ENCODE measurements at places on chromosomes 6 and 20.

GRCh38 chr6:26240157-26241032, 124.6 kb upstream of the BTN3A2 start:
- DNase-seq, result no peak

DNA sequence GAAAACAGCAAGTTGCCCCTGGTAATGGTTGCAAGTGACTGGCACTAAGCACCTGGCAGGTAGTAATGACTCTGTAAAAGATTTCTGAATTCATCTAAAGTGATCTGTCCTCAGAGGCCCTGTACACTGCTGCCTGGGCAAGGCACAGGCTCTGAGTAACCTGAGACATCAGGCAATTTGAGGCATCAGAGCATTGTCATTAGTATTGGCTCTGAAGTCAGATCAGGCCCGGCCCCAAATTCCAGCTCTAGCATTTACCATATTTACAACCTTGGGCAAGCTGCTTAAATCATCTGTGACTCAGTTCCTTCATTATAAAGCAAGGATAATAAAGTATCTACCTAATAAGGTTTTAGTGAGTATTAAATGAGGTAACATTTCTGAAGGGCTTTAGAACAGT, 17.3 kb upstream of the TENT5A start:
- DNase-seq, result no peak

- no peak for DNase-seq
Measured at GRCh38 chr6:163133017-163133416, 281.5 kb upstream of the QKI start.

DNA sequence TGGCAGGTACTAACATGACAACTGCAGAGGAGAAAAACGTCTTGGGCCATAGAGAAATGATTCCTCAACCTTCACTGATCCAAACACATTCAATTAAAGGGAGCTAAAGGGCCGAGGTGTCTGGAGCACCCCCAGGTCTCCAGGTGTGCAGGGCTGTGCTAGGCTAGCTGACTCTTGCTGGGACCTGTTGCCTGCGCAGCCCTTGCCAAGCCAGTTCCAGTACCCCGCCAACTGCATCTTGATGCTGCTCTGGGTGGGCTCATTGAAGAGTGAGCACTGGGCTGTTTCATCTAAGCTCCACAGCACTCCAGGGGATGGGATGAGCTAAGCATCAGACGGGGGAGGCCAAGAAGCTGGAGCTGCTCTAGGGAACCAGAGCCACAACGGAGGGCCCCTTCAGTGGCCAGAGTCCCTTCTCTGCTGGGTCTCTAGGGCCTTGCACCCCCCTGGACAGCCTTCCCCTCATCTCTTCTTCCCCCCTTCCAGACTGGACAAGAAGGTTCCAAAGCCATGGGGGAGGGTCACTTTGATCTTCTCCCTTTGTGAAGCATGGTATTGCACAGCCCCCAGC, 15.9 kb downstream of the LEMD2 start:
- no peak for DNase-seq

DNA sequence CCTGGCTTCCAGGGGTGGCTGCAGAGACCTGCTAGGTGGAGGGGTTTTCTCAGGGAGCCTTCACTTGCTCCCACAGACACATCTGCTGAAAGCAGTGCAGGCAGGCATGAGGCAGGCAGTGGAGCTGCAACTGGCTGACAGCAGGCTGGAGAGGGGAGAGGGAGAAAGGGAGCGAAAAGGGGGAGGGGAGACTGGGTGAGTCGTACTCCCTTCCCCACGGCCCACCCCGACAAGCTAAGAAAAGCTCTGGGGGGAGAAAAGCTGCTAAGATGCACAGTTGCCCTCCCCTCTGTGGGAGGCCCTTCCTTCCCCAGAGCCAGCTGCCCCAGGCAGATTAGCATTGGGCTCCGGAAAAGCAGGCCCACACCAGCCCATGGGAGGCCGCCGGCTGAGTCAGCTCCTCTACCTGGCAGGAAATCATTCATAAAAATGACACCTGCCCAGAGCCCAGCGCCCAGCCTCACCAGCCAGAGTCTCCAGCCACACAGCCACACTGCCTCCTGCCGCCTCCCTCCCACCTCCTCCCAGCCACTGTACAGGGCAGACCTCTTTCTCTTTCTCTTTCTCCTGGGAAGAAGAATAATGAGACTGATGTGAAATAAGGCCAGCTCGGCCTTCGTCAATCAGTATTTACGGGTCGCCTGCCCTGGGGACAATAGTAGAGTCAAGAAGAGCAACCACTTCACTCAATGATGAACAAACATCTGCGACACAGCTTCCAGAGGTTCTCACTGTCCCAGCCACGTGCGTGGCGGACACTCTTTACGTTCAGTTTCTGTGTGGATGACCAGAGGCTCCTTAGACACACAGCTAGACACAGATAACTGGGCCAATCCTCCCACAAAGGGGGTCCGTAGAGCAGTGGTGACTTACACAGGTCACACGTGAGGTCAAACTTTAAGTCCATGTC, 7.7 kb upstream of the C20orf203 start:
- no peak for DNase-seq

GRCh38 chr20:4957939-4958362, 43.4 kb downstream of the SLC23A2 start:
- DNase-seq, result no peak

DNA sequence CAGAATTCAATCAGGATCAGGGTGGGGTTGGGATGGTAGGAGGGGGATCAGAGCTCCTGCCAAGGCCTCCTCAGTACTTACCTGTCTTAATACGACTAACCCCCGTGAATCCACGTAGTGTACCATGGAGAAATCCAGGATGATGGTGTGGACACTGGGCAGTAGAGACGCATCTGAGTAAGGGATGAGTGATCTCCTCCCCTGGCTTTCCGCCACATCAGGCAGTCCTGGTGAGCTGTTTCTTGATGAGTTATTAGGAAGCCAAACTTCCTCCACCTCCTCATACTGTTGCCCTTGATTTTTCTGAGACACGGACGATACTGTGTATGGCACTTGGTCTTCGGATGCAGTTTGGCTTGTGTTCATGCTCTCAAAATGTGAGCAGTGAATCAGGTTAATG, 34.2 kb upstream of the SRPK1 start:
- no peak for DNase-seq

- no peak for DNase-seq
Measured at GRCh38 chr6:129853996-129854711, 7.0 kb downstream of the TMEM244 start.

- DNase-seq, result no peak
Measured at GRCh38 chr6:113909224-113909856, 52.2 kb downstream of the MARCKS start.

DNA sequence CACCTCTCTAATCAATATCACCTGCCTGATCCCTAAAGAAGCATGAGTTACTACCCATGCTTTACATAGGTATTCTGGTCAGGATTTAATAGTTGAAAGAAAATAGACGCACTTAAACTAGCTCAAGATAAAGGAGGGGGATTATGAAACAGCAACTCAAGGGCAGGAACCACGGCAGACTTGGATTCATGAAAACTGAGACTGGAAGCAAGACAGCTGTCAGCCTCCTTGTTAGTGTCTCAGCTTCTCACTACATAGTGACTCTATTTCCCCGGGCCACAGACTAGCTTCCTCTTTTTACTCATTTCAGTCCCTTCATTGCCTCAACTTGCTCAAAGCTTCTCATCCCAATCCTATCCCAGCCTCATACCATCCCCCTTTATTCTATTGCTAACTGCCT, 4.3 kb upstream of the SH3BGRL2 start:
- DNase-seq, result no peak

DNA sequence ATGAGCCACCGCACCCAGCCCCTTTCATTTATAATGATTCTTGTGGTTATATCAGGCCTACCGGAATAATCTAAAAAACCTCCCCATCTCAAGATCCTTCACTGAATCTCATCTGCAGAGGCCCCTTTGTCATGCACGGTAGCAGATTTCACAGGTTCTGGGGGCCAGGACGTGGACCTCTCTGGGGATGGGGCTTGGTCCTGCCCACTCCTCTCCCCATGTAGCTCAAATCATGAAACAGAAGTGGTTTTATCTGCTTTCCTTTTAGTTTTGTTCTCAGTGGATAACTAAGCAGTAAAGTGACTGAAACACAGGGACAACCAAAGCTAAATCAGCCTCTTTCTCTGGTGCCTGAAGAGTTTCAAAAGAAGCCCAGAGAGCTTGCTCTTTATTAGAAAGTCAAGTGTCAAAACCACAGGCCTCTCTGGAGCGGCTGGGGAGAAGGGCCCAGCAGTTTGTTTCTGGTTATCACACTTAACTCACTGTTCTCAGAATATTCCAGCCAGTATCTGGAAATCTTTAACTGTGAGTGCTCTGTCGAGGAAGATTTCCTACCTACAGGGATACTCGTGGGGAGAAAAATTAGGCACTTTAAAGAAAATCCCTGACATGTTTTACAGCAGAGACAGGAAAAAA, 60.6 kb upstream of the FAM184A start:
- DNase-seq, result no peak

DNA sequence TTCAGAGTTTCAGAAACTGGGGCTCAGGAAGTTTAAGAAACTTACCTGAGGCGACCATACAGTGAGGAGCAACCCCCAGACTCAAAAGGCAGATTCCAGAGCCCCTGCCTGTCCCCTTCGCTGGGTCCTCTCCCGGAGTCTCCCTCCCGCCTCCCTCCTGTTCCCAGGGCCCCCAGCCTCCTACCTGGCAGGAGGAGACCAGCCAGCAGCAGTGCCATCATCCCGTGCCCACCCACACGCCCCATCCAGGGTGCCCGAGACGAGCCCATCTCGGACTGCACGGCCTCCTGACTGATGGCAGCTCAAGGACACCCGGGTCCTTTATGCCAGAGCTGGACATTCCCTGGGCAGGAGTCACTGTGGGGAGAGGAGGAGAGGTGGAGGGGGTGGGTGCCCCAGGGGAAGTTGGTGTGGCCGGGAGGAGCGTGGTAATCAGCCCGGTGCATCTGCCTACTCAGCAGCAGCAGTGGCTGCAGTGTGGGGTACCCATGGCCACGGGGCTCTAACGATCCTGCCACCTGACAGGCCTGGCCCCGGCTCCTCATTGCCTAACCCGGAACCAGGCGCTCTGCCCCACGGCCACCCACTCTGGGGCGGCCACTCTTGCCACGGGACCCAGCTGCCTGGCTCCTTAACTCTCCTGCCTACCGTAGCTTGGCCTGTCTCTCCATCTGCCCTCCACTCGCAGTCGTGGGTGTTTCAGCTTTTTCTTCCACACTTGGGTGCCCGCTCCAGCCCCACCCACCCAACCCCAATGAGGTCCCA, at the start of gene CDSN:
Gene CDSN (minus strand): TSS at position 296 of the 765 bp plus-strand sequence. CDS start 27 bp downstream, at position 269.
- no peak for DNase-seq

- DNase-seq, result no peak
Measured at GRCh38 chr6:13563009-13563408, 11.4 kb upstream of the SIRT5 start.

DNA sequence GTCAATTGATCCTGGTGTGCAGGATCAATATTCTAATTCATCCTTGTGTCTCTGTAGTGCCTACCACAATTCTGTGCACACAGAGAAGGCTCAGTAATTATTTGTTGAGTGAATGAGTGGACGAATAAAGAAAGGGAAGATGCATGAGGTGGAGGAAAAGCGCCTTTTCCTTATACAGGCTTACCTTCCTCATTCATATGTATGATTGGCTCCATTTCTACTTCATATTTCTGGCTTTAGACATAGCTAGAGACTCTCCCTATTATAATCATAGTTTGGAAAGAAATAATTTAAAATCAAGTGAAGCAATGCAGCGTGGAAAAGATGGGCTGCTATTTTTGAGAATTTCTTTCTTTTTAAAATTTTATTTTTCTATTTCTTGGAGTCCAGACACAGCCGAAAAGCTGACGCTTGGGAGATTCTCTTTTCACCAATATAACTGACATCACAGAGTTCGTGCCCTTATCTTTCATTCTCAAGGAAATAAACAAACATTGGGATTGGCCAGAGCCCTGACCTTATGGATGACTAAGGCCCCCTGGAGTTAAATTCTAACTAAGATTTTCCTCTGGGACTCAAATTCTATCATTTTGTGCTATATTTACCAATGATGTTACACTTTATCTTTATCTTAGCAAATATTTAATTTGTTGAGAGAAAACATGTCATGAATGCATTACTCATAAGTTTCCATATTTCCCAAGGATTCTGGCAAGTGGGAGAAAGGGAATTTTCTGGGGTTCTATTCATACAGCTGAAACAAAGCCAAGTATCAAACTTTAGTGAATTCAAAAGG, 48.1 kb downstream of the PRL start:
- no peak for DNase-seq

GRCh38 chr20:62978561-62978943, 26.0 kb downstream of the SLC17A9 start:
- DNase-seq, result no peak

DNA sequence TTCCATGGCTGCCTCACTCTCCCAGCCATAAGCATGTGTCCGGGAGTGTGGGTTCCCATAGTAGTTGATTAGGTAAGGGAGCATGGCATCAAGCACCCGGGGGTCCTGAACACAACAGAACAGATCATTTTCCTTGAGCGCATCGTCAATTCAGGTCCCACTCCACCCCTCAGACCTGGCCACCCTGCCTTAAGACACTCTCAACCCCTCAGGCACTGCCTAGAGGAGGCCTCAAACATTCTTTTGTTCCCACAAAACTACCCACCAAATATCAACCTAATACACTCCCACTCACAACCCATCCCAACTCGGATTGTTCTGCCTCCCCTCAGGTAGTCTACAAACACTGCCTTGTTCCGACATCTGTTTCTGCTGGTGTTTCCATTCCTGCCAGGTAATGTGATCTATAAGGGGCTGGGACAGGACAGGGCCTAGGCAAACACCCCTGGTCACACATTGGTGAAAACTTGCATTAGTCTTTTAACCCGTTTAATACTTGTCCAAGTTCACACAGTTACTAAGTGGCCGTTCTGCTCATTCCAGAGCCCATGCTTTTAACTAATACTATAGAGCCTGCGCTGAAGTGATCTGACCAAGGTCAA, 1.4 kb downstream of the NFS1 start:
- DNase-seq, result no peak

DNA sequence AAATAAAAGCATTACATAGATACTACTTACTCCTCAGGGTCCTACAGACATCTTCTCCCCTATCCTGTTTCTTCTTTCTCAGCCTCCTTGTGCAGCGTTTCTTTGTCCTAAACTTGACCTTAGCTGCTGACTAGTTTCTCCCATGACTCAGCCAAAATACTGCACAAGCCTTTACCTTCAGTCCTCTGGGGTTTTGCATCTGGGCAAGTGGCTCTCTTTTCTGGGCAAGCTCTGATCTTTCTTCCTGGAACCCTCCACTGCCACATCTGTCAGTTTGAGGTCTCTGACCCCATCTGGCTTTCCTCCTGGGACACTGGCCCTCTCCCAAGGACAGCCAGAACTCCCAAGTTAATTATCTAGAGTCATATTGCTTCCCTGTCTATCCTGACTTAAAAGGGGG, 838.4 kb downstream of the DHX35 start:
- no peak for DNase-seq

GRCh38 chr6:593139-593906, 63.6 kb downstream of the HUS1B start:
- no peak for DNase-seq

GRCh38 chr20:63831646-63831992, 555 bp upstream of the ZBTB46 start:
- no peak for DNase-seq

GRCh38 chr20:63878899-63879663, 14.0 kb downstream of the TPD52L2 start:
- DNase-seq, result no peak

GRCh38 chr6:111524735-111525134, 41.7 kb upstream of the REV3L start:
- DNase-seq, result no peak

GRCh38 chr20:14922503-14923267, 585.3 kb upstream of the FLRT3 start:
- no peak for DNase-seq

- no peak for DNase-seq
Measured at GRCh38 chr6:159221486-159222170, 52.4 kb downstream of the FNDC1 start.

- no peak for DNase-seq
Measured at GRCh38 chr6:1363298-1363697, 26.1 kb upstream of the FOXF2 start.
